ENCODE measurements at places on chromosomes 2 and 18. TPM values are rescaled to one million over a fixed set of nuclear protein-coding genes. Genes with fewer than 3 reads are reported as not detected.
A peak's percentile ranks its signal among the peaks of the same experiment; 100 is the strongest.

DNA sequence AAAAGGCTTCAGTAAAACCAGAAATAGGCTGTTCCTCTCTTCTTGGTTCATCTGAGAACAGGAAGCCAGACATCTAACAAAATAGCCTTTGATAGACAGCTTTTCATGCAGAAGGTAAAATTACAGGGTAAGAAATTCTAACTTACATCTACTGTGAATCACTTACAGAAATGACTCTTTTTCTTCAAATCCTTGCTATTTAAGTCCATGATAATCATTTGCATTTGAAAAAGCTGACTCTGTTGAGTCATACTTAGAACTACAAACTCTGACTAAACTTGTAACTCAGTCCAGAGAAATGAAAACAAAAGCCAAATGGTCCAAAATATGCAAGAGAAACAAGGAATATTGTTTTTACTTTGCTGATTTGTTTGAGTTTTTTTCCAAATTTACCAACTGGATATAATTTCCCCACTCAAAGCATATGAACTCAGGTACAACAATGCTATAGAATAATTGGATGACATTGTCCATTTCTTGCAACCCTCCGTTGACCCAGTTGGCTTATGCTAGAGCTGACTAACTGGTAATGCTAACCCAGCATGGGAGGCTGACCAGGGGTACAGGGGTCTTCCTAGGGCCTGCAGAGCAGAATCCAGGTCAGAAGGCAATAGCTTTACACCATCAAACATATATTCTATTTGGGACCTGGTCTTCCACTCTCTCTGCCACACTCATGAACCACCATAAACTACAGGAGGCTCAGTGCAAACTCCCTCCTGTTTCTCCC lies 18.8 kb upstream of the MREG start:
- no peak for DNase-seq

GRCh38 chr18:23591011-23591410 lies 4.7 kb upstream of the NPC1 start:
- no peak for DNase-seq

GRCh38 chr2:37330681-37331080 lies 6.0 kb upstream of the PRKD3 start:
- no peak for DNase-seq

- no peak for DNase-seq
Measured at GRCh38 chr2:29981402-29981801, 60.0 kb upstream of the ALK start.

DNA sequence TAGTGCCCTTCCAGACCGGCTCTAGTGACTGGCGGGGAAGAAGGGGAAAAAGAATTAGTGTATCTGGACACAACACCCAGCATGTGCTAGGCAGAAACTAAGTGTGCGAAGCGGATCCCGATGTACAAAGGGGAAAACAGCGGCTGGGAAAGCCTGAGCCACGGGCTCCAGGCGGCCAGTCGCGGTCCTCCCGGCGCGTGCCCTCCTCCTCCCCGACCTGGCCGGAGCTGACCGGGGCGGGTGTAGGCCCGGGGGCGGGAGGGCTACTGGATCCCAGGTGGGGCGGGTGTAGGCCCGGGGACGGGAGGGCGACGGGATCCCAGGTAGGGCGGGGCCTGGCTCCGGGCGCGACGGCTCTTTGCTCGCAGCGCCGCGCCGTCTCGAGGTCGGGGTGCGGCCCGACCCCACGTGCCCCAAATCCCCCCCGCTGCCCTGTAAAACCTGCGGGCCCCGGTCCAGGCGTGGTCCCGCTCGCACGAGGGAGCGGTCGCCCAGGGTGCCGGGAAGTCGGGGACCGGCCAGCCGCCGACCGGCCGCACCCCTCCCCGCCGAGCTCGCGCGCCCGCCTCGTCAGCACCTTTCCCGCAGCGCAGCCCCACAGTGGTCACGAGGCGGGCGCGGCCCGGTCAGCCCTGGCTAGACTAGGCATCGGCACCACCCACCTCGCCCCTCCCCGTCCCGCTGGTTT lies 48.8 kb downstream of the C2orf42 start:
- no peak for DNase-seq

DNA sequence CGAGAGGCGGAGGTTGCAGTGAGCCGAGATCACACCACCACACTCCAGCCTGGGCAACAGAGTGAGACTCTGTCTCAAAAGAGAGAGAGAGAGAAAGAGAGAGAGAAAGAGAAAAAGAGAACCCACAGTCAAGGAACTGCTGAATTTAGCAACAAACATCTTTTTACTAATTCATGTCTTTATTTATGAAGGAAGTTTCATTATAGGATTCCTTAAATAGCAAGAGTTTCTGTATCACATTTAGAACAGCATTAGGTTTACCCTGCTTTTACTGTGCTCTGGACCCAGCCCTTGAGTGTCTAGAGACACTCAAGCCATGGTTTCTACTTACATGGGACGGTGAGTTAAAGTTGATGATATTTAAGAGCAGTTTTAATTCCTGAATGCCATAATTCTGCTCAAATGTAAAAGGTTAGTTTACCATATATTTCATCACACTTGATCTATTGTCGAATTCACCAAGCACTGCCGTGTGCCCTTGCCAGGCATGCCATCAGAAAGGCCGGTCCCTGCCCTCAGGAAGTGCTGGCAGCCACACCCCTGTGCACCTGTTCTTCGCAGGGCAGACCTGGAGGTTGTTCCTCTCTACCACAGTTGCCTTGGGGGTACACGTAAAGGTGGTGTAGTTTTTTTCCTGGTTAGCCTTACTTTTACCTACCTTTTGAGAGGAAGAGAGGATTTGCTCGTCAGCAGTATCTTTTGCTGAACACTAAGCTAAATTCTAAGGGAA lies 153.3 kb downstream of the LDLRAD4 start:
- DNase-seq: no peak

GRCh38 chr2:12210016-12210933 lies 463.8 kb downstream of the LPIN1 start:
- no peak for DNase-seq

DNA sequence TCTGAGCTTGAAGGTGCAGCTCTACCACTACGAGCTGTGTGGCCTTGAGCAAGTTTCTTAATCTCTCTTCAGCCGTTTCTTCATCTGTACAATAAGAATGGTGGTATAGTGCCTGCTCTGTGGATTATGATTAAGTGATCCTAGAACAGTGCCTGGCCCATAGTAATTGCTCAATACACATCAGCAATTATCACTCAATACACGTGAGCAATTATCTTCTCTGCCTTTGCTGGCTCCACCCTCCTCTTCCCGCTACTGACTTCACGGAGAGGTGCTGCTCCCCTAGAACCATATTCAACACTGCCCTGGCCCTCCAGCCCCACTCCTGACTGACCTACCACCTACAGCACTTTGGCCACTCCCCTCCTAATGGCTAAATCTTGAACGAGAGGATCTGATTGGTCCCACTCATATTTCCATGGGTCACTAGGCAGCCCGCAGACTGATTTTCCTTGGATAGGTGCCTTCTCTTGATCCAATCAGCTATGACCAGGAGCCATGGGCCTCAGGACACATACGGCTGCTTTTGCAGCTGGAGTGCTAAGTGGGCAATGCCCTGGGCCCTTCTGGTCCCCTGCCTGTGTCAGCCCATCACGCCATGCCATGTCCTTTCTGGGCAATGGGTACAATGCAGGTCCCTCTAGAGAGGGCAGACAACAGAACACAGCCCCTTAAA lies 77.5 kb downstream of the STPG4 start:
- DNase-seq: no peak

GRCh38 chr2:26330114-26330549 lies 15.8 kb upstream of the SELENOI start:
- peak; percentile 63 for DNase-seq

The TUBB8B gene
- polyA plus RNA-seq: 0.58 TPM

The PARD3B gene
- polyA plus RNA-seq: 35.7 TPM

Data from right renal pelvis (tissue), 4 donors.